ENCODE measurements at places on chromosomes 13 and 19.

GRCh38 chr19:55373993-55374757 is 2.5 kb upstream of the TMEM190 start:
- DNase-seq = no peak

GRCh38 chr13:26943748-26944147 is 183.2 kb upstream of the GPR12 start:
- no peak for DNase-seq

GRCh38 chr13:76937281-76937820 is 11.0 kb upstream of the ACOD1 start:
- DNase-seq = no peak

- no peak for DNase-seq
Observed at GRCh38 chr13:100211016-100211710, 122.3 kb downstream of the PCCA start.

GRCh38 chr19:19482809-19483596 is 32.3 kb downstream of the TSSK6 start:
- DNase-seq = no peak

DNA sequence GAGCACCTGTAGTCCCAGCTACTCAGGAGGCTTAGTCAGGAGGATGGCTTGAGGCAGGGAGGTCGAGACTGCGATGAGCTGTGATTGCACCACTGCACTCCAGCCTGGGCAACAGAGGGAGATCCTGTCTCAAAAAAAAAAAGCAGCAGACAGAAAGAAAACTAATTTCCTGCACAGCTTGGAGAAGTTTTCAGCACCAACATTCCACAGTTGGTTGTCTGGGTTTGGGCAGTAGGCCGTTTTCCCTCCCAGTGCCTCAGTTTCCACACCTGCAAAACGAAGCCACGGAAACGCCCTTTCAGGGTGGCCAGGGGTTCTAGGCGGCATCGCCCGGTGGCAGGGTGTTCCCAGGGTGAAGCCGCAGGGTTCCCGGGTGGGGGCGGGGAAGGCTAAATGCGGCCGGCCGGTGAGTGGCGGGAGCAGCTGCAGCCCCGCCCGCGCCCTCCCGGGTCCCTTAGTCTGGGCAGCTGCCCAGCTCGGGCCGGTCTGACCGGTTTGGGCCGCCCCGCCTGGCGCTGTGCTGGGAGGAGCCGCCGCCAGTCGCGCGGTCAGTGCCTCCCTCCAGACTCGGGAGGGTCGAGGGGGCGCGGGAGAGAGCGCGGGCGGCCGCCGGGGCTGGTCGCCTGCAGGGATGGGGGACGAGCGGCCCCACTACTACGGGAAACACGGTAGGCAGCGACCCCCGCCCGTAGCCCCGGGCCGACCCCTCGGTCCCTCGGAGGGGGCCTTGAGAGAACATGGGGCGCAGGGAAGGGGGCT is at the start of gene SLC44A2:
Gene SLC44A2, plus strand, starts transcription at position 551 of the 759 bp plus-strand sequence. Its CDS starts 81 bp downstream, at position 632.
- DNase-seq = no peak

DNA sequence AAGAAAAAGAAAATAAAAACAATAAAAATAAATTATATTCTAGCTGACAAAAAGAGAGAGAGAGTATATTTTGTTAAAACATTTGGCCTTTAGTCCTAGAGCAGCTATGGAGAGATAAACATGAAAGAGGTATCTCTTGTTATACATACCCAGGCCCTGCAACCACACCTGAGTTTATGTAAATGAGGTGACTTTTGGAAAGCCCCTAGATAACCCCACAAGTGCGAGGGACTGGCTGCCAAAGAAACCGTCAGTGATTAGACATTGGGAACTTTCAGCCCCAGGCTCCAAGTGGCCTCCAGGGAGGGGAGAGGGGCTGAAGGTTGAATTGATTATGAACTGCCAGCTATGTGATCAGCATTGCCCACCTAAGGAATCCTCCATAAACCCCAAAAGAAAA is 2.1 kb upstream of the NLRP7 start:
- DNase-seq = no peak

- DNase-seq = no peak
Observed at GRCh38 chr13:39510316-39510695, 92.7 kb downstream of the LHFPL6 start.

GRCh38 chr19:2252055-2252796 is 3.1 kb downstream of the AMH start:
- no peak for DNase-seq

GRCh38 chr19:6739883-6740588 is 556 bp downstream of the TRIP10 start:
- no peak for DNase-seq

DNA sequence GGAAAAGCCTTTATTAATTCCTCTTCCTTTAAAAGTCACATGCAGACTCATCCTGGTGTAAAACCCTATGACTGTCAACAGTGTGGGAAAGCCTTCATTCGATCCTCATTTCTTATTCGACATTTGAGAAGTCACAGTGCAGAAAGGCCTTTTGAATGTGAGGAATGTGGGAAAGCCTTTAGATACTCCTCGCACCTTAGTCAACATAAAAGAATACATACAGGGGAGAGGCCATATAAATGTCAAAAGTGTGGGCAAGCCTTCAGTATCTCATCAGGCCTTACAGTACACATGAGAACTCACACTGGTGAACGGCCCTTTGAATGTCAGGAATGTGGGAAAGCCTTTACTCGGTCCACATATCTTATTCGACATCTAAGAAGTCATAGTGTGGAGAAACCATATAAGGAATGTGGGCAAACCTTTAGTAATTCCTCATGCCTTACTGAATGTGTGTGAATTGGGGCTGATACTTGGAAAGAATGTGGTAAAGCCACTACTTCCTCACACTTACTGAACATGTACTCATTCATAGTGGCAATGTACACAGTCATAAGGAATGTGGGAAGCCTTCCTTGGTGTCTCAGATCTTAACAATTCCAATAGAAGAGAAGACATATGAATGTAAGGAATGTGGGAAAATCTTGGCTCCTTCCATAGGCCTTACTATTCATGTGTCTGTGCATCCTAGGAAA is 18.8 kb downstream of the ZNF559 start:
- DNase-seq = no peak

DNA sequence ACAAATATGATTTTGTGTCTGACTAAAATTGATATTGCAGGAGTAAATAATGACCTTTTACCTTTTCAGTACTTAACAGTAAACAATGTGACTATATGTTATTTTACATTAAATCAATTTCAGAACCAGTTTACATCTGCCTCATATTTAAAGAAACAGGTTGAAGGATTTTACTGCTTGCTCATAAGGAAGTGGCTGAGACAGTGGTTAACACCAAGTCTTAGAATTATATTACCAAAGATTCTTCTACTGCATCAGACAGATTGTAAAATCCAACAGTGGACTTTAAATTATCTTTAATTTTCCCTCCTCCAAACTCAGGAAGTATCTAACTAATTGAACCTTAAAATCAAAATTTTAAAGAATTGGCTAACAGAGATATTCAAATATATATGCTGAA is 1929.9 kb downstream of the PCDH9 start:
- no peak for DNase-seq

- DNase-seq = no peak
Observed at GRCh38 chr19:56951672-56952071, 111.1 kb upstream of the PEG3 start.
